Osteocyte (in vitro differentiated cells): ENCODE measurements at places on chromosomes 12 and 14. TPM values are rescaled to one million over a fixed set of nuclear protein-coding genes. Genes with fewer than 3 reads are reported as not detected.

DNA sequence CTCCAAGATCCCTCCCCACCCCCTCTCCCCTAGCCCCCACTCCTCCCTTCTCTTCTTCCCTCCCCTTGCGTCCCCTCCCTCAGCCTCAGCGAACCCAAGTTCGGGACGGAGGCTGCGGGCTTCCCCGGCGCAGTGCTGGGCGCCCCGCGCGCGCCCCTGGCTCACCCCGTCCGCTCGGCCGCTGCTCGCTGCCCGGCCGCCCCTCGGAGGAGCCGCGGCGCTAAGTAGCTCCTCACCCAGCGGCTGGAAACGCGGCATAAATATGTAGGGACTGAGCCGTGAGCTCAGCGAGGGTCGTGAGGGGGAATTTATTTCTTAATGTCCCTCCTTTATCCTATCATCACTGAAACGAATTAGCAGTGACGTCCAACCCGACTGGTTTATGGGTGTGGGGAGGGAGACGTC lies at the start of gene NOS1:
NOS1 (minus strand) TSS at position 280 of the 405 bp plus-strand sequence. CDS start 30,557 bp downstream, outside the sequence.
- DNase-seq = no peak

- DNase-seq = no peak
These were observed 84.3 kb upstream of the TTC7B start for GRCh38 chr14:90900476-90901083.

DNA sequence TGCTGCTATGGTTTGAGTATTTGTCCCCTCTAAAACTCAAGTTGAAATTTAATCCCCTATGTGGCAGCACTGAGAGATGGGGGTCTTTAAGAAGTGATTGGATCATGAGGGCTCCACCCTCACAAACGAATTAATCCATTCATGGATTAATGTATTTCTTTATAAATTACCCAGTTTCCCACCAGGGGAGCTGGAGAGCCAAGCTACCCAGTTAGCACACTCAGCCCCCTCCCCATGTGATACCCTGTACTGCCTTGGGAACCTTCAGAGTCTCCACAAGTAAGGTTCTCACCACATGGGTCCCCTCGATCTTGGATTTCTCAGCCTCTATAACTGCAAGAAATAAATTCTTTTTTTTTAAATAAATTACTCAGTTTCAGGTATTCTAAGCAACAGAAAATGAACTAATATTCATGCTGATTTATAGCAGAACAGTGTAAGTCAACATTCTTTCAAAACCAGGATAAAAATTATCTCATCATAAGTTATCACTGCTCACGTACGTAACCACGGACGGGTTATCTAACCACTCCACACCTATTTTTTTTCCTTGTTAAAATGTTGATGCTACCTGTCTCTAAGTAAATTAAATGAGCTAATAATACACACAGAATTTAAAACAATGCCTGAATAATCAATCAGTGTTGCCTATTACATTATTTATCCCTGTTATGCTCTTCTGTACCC lies 3.6 kb downstream of the NAP1L1 start:
- DNase-seq = no peak

TRHDE gene
- total RNA-seq = 0.21 and 0.64 TPM in 2 replicates

GRCh38 chr12:42086031-42086430 lies 58.6 kb downstream of the GXYLT1 start:
- no peak for DNase-seq

FOXG1 gene
- not detected in 2 replicates for total RNA-seq

TUBA1A gene
- total RNA-seq = 466 and 471 TPM in 2 replicates

PMCH gene
- not detected in 2 replicates for total RNA-seq

DNA sequence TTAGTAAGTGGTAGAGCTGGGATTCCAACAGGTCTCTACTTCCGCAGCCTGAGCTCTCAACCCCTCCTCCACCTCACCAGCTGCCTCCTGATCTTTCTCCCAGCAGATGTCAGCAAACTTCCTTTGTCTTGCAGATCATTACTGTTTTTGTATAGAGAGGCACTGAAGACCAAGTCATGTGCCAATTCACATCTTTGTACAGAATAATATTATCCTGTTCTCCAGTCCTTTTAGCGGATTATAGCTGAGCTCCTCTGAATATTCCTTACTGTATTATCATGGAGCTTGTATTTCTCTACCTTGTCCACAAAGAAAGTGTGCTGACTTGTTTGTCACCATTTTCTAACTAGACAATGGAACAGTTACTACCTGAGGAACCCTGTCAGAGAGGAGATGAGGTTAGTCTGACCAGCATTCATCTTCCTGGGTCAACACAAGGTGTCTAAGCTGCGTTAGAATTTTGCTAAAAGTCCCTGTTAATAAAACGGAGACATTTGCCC lies 142.3 kb upstream of the ARHGAP5 start:
- DNase-seq = no peak

CSRP2 gene
- total RNA-seq = 50.4 and 53.7 TPM in 2 replicates

DNA sequence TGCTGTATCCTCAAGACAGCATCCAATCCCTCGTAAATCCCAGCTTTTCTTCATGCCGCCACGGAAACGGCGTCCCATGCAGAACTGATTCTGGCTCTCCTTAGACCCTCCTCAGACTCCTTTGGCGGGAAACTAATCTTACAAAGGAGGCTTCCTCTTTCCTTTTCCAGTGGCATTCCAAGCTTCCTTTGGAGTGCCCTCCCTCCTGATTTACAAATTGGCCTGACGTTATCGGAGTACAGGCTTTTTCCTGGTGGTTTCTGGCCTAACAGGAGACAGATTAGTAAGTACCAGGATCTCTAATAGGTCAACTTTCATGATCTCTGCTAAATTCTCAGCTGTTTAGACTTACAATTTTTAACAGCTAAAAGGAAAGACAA lies 1.3 kb upstream of the ZDHHC17 start:
- no peak for DNase-seq

DNA sequence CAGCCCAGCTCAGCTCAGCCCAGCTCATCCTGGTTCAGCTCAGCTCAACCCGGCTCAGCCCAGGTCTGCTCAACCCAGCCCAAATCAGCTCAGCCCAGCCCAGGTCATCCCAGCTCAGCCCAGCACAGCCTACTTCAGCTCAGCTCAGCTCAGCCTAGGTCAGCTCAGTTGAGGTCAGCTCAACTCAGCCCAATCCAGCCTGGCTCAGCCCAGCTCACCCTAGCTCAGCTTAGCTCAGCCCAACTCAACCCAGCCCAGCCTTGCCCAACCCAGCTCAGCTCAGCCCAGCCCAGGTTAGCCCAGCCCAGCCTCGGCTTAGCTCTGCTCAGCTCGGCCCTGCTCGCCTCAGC lies 332.3 kb downstream of the TMEM121 start:
- no peak for DNase-seq

CATSPERB gene
- not detected in 2 replicates for total RNA-seq

DNA sequence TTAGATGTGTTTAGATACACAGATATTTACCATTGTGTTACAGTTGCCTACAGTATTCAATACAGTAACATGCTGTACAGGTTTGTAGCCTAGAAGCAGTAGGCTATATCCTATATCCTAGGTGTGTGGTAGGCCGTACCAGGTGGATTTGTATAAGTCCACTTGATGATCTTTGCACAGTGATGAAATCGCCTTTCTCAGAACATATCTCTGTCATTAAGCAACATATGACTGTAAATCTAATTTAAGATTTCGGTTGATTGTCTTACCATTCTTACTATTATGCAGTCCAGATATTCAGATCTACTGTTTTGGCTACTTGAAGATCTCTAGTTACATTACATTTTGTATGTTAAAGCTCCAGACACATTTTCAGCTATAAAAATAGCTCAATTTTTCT lies 39.8 kb downstream of the ERC1 start:
- no peak for DNase-seq

- DNase-seq = no peak
These were observed 57.6 kb downstream of the MDM2 start for GRCh38 chr12:68865399-68866164.

- DNase-seq = no peak
These were observed 78.5 kb downstream of the PPFIBP1 start for GRCh38 chr12:27602516-27602915.

GRCh38 chr12:86006727-86007126 lies 132.6 kb downstream of the NTS start:
- no peak for DNase-seq

GRCh38 chr12:124813782-124814181 lies 49.9 kb downstream of the SCARB1 start:
- DNase-seq = no peak
